Hippocampal formation (tissue), 2 donors: ENCODE measurements at places on chromosomes 12 and 14.

DNA sequence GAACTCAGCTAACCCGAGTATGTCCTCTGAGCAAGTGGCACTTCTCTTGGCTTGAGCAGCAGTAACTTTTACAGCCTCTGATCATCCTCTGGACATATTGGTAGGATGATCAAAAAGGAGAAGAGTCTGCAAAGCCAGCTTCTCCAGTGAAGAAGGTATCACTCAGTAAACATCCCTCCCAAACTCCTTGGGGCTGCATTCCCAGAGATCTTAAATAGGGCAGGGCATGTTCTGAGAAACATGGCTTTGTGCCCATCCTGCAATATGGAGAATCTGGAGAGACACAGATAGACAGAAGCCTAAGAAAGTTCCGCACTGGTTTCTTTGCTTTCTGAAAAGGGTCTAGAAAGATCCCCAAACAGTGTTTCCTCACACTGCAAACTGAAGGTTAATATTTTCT, 65.4 kb downstream of the RBM19 start:
- no peak for DNase-seq

GRCh38 chr14:61417141-61417540, 95.8 kb downstream of the PRKCH start:
- DNase-seq, result no peak

GRCh38 chr12:20361416-20361815, 6.9 kb upstream of the PDE3A start:
- no peak for DNase-seq

DNA sequence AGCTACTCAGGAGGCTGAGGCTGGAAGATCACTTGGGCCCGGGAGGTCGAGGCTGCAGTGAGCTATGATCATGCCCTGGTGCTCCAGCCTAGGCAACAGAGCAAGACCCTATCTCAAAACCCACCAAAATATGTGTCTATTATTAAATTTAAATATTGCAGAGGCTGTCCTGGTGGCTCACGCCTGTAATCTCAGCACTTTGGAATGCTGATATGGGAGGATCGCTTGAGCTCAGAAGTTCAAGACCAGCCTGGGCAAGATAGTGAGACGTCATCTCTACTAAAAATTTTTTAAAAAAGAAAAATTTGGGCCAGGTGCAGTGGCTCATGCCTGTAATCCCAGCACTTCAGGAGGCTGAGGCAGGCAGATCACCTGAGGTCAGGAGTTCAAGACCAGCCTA, 13.9 kb downstream of the PSMA6 start:
- no peak for DNase-seq

- no peak for DNase-seq
Measured at GRCh38 chr12:13182881-13183280, 13.6 kb upstream of the EMP1 start.

DNA sequence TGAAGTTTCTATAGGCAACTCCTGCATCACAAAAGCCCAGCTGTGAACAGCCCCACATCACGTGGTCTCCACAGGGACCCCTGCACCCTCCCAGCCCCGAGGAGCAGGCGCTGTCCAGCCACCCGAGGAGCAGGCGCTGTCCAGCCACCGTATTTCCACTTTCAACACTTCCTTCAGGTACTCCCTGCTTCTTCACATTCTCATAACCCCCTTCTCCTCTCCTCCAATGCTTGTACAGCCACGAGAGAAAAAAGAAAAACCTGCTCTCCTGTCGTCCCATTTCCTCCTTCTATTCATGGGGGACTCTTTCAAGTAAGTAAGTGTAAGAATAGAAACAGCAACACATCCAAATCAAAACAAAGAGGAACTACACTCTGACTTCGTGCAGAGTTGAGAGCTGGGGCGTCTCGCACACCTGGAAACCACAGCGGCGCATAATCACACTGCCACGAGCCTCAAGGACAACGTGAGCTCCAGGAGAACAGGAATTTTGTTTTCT, 11.9 kb downstream of the CDC42BPB start:
- no peak for DNase-seq

DNA sequence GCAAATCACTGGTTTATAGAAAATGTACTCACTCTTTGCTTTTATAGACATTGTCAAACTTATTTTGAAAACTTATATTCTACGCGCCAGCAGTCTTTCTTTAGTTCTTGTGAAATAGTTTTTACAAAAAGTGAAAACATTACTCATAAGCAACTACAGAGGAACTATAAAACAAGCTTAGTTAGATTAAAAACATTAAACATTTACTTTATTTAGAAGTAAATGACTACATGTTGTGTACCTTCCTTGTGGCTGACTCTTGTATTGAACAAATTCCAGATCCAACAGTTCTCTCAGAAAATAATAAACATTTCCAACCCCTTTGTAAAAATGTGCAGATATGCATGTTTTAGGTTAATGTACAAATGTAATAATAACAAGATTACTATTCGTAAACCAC, 198.5 kb downstream of the SOX5 start:
- no peak for DNase-seq
